ENCODE measurements at places on chromosomes 2 and 18. TPM values are rescaled to one million over a fixed set of nuclear protein-coding genes. Genes with fewer than 3 reads are reported as not detected.
A peak's percentile ranks its signal among the peaks of the same experiment; 100 is the strongest.

DNA sequence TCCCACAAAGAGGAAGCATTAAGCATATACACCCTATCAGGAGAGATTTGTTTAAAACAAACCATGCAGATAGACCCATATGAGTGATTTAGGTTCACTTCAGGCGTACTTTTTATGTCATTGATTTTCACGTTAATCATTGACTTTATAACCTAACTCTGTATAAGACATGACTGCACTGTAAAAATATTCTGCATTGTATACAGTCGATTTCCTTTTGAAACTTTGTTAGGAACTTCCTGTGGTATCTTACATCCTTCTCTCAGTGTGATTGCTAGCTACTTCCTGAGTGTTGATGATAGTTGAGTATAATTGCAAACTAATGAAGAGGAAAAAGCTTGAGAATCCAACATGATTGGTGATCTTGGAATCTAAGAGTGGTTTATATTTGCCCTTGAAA, 69.4 kb downstream of the XIRP2 start:
- no peak for DNase-seq

DNA sequence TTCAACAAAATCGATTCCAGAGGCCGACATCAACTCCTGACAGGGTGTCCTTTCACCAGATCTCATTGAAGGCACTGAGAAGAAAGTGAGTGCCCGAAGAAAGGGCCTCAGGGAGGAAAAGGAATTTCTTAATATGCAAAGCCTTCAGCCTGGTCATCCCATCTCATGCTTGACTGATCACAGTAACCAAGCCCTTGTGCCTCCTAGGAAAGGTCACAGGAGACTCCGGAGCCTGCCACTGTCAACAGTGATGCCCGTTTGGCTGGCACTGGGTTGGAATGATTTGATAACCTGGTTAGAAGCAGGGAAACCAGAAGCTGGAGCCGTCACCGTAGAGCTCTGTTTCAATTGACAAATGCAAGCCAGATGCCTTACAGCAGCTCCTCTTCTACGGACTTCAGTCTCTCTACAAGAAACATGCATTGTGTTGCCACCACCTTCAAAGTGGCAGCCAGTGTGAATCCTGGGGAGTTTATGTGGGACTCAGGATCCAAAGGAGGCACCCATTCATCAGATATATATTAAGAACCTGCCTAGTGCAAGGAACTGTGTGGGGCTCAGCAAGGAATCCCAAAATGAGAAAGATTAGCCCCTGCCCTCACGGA, 24.6 kb downstream of the COX7A2L start:
- DNase-seq: no peak

- DNase-seq: peak; percentile 80
These were observed 5.5 kb upstream of the SFT2D3 start for GRCh38 chr2:127695491-127696472.

DNA sequence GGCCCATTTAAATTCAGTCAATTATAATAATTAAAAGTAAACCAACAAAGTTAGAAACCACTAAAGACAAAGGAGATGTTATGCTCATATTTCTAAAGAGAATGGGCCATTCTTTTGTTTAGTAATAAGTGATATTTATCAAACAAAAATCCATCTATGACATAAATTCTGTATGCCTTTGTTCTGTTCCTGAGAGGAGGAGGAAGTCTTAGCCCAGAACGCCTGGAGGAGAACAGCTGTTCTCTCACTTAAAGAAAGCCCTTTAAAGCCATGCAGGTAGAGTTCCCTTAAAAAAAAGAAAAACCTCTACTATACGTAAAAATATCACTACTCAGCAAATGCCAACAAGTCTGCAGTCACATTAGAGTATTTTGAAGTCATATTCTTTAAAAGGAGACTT, 15.5 kb downstream of the LAMA1 start:
- DNase-seq: no peak

- no peak for DNase-seq
These were observed 14.4 kb upstream of the DNMT3A start for GRCh38 chr2:25356088-25356487.

The IL1B gene
- 0.38 TPM for polyA plus RNA-seq

- DNase-seq: no peak
These were observed 417.9 kb downstream of the TGIF1 start for GRCh38 chr18:3867864-3868311.

- DNase-seq: no peak
These were observed 11.2 kb downstream of the GAREM2 start for GRCh38 chr2:26184121-26184520.

The LANCL1 gene
- 30.1 TPM for polyA plus RNA-seq

The CYP27A1 gene
- polyA plus RNA-seq: 0.10 TPM

The SOX11 gene
- polyA plus RNA-seq: not detected

The MALL gene
- 115 TPM for polyA plus RNA-seq

DNA sequence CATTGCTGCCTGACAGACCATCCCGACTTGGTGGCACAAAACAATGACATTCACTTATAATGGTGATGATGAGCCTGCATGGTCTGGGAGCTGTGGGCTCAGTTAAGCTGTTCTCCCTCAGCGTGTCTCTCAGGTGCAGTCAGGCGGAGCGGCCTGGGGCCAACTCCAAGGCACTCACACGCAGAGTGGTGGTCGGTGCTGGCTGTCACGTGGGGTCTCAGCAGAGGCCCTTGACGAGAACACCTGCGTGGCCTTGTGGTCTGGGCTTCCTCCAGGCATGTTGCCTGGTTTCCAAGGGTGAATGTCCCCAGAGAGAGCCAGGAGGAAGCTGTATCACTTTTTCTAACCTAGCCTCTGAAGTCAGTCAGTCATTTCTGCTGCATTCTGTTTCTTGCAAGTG, 29.8 kb downstream of the ARMC9 start:
- DNase-seq: no peak

Data from A549 (cell line).